Glomerular endothelial cell (primary cell): ENCODE measurements at places on chromosomes 1 and 21.

DNA sequence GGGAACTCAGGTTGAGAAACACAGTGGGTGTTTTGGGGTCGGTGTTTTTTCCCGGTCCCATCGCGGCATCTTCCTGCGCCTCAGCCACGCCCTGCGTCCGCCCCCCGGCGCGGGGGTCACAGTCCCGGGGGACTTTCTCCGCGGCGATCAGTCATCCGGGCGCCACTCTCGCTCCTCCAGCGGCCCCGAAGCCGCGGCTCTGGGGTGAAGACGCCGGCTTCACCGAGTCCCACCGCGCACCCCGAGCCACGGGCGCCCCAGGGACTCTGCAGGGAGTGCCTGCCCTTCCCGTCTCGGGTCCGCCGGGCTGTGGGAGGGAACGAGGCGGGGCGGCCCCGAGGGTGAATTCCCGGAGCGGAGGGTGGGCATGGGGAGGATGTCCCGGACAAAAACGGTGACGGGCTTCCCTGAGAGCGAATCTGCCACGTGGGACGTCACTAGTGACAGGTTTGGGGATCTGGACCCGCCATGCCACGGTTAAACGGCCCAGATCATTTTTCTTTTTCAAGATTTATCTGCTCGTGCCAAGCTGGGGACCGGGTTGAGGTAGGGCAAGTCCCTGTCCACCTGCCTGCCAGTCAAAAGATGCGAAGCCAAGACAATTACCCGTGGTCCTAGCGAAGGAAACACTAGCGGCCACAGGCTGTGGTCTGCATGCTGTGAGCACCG, 717 bp upstream of the BATF3 start:
- DNase-seq: no peak

GRCh38 chr1:193926956-193927355, 740.5 kb upstream of the B3GALT2 start:
- no peak for DNase-seq

- DNase-seq: no peak
Observed at GRCh38 chr1:119603695-119604094, 44.4 kb downstream of the ZNF697 start.

- DNase-seq: no peak
Observed at GRCh38 chr1:47842228-47842919, 154.8 kb downstream of the TRABD2B start.

DNA sequence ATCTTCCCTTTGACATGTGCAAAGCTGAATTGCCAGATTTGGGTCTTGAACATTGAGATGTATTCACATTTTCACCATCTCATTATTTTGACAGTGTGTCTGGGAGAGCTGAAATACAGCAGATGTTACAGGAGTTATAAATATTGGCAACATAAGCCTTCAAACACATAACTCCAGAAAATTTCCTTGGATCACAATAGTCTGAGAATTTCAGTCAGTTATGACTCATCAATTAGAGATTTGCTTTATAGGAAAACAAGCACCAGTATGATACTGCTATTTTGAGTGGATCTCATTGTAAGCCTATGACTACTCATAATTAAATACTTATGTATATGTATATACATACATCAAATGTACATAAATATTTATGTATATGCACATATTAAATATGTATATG, 1171.8 kb downstream of the AMY1C start:
- DNase-seq: no peak

DNA sequence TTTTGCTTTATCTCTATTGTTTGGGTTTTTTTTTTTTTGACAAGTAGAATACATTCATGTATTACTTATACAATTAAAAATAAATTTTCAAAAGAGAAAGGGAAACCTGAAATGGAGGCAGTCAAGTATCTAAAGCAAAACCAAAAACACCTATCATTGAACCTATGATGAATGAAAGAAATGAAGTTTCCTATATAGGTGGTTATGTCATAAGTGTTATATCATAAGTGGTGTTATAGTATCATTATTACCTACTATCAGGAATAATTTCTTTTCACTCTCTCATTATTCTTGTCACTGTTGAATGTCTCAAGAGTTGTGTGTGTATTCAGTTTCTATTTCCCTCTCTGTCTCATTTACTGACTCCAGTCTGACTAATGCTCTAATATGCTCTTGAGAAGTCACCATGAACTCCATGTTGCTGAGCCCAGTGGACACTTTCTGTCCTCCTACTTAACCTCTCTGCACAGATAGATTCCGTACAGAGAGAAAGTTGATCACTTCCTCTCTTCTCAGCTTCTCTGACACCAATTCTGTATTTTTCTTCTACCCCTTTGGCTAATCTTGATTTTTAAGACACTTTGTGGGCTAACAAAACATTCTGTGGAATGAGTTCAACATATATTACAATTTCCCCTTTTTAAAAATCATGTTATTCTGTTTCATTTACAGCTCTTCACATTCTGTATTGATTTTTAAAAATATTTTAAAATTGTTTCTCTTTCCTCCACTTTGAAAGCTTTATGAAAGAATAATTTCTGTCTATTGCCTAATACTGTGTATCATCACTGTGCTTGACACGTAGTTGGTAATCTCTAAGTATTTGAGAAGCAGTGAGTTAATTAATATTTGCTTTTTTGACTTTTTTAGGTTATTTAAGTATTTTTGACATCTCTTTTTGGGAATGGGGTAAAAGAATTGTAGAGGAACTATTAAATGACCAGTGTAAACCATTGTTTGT, 50.1 kb downstream of the RASAL2 start:
- DNase-seq: no peak

- no peak for DNase-seq
Observed at GRCh38 chr1:182622901-182623528, 18.8 kb upstream of the RGS16 start.

GRCh38 chr1:88685259-88685620, 1.2 kb downstream of the PKN2 start:
- no peak for DNase-seq

- no peak for DNase-seq
Observed at GRCh38 chr1:202038688-202039346, 28.4 kb downstream of the ELF3 start.

DNA sequence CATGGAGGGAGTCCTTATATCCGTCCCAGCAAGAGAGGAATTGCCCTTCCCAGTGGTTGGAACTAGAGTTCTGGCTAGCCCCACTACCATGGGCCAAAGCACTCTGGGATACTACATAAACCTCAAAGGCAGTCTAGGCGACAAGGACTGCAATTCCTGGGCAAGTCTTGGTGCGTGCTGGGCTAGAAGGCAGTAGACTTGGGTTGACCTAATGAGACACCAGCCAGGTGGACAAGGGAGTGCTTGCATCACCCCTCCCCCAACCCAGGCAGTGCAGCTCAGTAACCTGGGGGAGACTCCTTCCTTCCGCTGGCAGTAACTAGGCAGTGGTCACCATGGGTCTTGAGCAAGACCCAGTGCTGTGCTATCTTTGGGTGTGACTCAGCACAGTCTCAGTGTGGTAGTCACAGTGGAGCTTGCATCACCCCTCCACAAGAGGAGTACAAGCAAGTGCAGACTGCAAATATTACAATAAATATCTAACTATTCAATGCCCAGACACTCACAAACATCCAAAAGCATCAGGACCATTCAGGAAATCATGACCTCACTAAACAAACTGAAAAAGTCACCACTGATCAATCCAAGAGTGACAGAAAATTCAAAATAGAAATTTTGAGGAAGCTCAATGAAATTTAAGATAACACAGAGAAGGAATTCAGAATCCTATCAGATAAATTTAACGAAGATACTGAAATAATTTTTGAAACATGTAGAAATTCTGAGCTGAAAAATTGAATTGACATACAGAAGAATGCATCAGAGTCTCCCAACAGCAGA, 84.7 kb upstream of the LYPLAL1 start:
- DNase-seq: no peak

DNA sequence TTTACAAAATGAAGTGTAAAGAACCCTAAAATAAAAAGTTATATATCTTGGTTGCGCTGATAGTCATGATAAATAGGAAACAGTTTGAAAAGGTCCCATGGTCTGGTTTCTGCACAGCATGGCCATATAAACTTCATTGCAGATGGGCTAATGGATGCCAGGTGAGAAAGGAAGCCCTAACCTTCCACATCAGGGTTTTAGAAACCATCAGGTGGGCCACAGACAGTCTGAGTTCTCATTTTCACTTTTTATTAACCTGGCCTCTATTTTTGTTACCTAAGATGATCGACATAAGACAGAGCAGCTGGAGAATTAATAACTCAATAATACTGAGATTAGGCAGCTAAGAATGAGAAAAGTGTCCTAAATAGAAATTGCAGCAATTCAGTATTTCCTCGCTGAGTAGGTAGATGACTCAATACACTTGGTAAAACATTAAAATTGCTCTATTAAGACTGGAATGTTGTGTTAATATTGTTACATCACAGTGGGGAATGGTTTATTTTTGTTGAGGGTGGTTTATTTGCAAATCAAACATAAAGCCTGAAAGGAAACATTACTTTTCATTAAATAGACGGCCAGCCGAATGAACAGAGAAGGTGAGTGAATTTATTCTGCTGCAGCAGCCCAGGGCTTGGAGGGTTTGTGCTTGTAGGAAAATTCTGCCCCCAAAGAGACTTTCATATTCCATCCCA, 21.1 kb downstream of the C1orf21 start:
- DNase-seq: no peak

- DNase-seq: no peak
Observed at GRCh38 chr1:181036107-181036836, 2.5 kb downstream of the MR1 start.

DNA sequence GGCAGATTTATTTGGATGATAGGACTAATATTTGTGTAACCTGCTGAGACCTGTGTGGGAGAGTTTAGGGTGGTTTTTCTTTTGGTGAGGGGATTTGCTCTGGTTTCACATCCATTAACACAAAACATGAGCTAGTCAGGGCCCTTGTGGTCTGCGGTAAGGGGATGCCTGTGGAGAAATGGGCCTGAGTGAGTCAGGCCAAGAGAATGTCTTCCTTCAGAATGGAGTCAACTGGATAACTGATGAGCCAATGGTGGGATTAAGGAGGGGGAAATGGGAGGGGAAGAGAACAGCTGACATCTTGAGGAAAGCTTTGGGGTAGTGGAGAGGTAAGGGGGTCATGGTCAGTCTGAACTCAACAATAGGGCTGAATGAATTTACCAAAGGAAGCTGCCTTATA, 13.9 kb downstream of the WNT2B start:
- no peak for DNase-seq

- no peak for DNase-seq
Observed at GRCh38 chr21:34983680-34984086, 65.4 kb downstream of the RUNX1 start.

GRCh38 chr1:75795703-75796193, 934 bp upstream of the MSH4 start:
- no peak for DNase-seq

DNA sequence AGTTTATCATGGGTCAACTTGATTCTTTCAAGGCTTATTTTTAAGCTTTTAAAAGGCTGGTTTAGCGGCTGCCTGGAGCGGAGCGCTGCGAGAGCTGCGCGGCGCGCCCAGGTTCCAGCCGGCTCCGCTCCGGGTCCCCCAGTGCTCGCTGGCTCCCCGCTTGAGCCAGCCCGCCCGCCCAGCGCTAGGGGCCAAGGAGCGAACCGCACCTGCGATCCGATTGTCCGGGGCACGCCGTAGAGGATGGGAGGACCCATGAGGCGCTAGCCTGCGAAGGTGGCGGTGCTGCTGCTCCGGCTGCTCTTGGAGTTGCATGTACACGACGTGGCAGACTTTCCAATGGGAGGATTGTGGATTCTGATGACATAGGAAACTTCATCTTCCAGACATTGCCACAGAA, 9.9 kb upstream of the CFHR4 start:
- DNase-seq: no peak

- DNase-seq: no peak
Observed at GRCh38 chr21:16179773-16180172, 450.0 kb downstream of the USP25 start.

DNA sequence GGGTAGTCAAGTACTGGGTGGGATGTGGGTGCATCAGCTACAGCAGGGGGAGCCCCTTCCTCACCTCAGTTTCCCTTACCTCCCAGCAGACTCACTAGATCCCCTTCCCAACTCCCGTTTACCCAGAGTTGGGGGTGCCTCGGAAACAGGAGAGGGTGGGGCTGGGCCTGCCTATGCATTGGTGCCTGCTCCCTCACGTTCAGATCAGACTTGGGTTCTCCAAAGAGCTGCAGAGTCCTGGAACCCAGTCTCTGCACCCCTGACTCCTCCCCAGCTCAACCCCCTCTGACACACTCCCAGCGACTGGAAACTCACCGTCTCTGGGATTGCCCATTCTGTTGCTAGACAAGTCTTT, 6.0 kb downstream of the FOXO6 start:
- no peak for DNase-seq

DNA sequence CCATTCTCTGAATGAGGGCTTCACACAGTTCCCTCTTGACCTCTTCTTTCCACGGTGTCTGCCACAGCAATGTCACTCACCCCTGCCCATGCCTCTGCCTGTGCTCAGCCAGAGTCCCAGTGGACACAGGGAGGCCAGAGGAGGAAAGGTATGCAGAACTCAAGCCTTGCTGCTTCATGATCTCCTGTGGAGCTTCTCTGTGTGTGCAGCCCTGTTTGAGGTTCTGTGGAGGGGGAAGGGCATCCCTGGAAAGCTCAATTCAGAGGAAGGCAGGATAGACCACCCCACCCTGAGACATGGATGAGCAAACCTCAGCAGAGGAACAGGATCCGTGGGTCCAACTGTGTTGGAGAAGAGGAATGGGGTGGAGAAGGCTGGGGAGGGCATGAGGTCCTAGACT, 2.0 kb downstream of the HCN3 start:
- no peak for DNase-seq

- no peak for DNase-seq
Observed at GRCh38 chr1:17507915-17508314, 31.6 kb upstream of the ARHGEF10L start.

DNA sequence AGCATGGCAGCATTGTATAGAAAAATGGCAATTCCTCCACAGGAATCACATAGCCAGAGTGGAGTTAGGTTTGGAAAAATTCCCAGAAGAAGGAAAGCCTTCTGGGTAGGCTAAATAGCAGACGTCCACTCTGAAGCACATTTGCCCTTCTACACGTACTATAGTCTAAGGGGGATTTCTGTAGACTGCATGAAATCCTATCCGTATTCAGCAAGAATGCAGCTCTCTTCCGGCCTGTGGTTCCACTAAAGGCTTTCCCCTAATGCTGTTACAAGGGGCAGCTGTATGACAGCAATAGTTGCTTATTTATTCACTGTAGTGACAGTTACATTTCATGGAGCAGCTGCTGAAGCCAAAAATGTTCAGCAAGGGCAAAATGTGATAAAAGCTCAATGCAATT, 263.6 kb downstream of the RWDD3 start:
- DNase-seq: no peak

DNA sequence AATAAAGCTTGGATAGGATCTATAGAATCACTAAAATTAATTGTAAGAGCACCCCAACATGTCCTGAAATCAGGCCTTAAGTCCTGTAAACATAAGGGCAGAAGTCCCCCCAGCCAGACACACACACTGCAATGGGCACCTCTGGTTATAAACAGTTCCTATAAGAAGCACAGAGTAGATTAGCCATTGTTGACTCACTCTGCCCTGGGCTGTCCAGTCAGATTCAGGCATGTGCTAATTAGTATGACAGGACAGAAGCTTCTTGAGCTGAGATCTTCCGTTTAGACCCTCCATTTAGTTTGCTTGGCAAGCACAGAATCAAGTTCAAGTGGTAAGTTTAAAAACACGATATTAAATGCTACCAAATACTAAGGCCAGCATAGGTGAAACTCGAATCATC, 11.8 kb upstream of the DENND1B start:
- no peak for DNase-seq

GRCh38 chr21:45670731-45671130, 27.2 kb downstream of the PCBP3 start:
- no peak for DNase-seq

- no peak for DNase-seq
Observed at GRCh38 chr1:225509770-225510169, 81.9 kb upstream of the LBR start.
